ENCODE measurements at places on chromosomes 11 and 22. TPM values are rescaled to one million over a fixed set of nuclear protein-coding genes. Genes with fewer than 3 reads are reported as not detected.
A peak's percentile ranks its signal among the peaks of the same experiment; 100 is the strongest.

- DNase-seq: no peak
Observed at GRCh38 chr11:11389238-11389637, 36.2 kb upstream of the CSNK2A3 start.

- no peak for DNase-seq
Observed at GRCh38 chr11:14190992-14191778, 167.8 kb downstream of the RRAS2 start.

GRCh38 chr11:123587044-123587443, 67.4 kb downstream of the SCN3B start:
- DNase-seq: no peak

DNA sequence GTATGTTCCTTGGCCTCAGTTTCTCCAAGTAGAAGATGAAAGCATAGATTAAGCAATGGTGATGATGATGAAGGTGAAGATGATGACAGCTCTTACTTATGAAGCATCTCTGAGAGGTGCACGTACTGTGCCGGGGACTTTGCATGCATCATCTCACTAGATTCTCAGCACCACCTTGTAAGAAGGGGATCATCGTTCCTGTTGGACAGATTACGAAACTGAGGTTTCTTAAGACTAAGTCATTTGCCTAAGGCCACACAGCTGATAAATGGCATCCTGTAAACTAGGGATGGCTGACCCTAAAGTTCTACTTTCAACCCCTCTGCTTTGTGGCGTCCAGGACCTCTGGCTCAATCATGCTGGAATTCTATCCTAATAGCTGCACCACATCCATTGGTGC, 8.7 kb downstream of the MS4A15 start:
- DNase-seq: no peak

DNA sequence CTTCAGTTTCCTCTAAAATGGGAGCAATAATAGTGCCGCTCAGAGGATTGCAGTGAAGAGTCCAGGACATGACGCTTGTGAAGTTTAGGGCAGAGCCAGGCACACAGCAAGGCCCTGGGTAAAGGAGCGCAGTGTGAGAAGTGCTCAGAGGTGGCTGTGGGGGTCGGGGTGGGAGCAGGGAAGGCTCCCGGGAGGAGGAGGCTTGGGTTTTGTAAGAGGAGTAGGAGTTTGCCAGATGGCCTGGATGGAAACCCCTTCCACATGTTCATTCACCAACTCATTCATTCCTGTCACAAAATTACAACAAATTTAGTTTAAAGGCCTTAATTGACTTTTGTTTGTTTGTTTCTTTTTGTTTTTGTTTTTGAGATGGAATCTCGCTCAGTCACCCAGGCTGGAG, 17.0 kb downstream of the CRYBB2 start:
- no peak for DNase-seq

DNA sequence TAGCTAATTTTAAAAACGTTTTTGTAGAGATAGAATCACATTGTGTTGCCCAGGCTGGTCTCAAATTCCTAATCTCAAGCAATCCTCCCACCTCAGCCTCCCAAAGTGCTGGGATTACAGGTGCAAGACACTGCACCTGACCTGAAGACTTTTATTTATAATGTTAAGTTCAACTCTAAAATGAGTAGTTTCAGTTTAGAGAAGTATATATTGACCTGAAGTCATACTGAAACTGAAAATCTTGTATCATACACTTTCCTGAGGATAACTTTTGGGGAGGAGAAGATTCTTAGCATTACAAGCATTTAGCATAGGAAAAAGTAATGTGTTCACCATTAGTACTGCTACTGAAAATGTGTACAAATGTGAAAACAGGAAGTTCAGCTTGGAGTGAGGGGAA, 249.3 kb downstream of the CASP12 start:
- no peak for DNase-seq

DNA sequence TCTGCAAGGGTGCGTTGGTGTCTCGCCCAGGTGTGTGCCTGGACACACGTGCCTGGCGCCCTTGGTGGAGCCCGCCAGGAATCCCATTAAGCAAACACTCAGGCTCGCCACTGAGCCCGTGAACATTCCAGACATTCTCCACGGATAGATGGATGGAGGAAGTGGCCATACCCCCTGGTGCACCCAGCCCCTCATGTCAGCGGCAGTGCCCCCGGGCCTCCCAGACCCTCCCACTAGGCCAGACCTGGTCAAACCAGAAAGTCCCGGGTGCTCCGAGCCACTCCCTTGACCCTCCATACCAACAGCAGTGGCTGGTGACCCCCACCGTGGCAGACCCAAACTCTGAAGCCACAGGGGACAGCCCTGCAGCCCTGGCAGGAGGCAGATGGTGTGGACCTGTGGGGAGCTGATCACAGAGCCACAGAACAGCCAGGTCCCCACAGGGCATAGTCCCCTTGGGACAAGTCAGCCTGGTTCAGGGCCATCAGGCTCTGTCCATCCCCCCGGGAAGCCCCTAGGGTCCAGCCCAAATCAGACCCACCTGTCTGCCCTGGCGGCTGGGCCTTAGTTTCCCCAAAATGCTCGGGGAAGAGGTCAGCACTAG, 1.9 kb downstream of the EPS8L2 start:
- DNase-seq: peak; percentile 88

DNA sequence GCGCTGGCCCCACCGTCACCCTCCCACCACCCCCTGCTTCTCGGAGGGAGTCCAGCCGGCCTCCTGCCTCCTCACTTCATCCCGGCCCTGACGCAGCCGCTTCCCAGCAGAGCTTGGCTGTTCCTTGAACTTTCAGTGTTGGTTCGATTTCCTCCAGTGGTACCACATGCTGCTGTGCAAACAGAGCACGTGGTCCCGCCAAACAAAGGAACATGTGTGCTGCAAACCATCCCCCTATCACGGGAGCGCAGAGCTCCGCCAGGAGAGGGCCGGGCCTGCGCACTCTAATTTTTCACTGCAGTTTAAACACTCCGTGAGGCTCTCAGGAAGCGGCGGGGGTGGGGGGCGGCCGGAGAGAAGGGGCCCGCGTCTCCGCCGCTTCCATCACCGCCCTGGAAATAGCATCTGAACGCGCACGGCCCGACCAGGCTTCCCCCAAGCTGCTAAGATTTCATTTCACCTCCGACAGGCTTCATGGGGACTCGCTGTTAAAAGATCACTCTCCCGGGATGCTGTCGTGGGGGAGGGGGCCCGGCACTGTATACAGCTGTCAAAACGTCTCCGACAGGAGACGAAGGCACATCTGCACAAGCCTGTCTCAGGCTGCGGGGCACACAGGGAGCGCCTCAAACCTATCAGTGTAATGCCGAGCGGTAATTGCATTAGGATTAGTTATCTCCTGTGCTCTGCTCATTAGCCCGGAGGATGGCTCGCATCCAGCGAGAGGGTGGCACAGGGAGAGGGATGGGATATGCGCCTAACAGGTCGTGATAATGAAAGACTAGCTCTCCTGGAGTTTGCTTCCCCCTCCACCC, 269.9 kb upstream of the SORL1-AS1 start:
- no peak for DNase-seq

DNA sequence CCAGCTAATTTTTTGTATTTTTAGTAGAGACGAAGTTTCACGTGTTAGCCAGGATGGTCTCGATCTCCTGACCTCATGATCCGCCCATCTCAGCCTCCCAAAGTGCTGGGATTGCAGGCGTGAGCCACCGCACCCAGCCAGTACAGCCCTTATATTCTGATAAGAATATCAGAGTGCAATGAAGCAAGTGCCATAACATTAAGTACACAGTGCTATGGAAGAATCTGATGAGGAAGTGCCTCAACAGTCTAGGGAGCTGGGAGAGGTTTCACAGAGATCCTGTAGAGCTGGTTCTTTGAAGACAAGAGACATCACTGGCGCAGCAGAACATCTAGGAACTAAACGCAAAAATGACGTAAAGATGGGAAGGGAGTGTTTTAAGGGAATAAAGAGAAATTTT, 2.1 kb downstream of the RTCB start:
- no peak for DNase-seq

GRCh38 chr11:45155058-45155551, 8.7 kb downstream of the PRDM11 start:
- DNase-seq: peak; percentile 77

Gene OR8G5
- total RNA-seq: not detected
